ENCODE measurements at places on chromosomes 5 and 9. TPM values are rescaled to one million over a fixed set of nuclear protein-coding genes. Genes with fewer than 3 reads are reported as not detected.

The LCN2 gene
- not detected for total RNA-seq

The MCC gene
- total RNA-seq, result 2.9 TPM

The FBLL1 gene
- total RNA-seq, result not detected

The OR2V2 gene
- total RNA-seq, result not detected

GRCh38 chr5:94993491-94993890 lies 291.4 kb downstream of the MCTP1 start:
- no peak for DNase-seq

- no peak for DNase-seq
These were observed 31.2 kb downstream of the CEP72 start for GRCh38 chr5:643351-643801.

- DNase-seq, result no peak
These were observed 54.6 kb upstream of the POU4F3 start for GRCh38 chr5:146284016-146284415.
